Hematopoietic multipotent progenitor cell treated with erythropoietin and hydrocortisone succinate and interleukin-3 and kit ligand, for 17 days (in vitro differentiated cells): ENCODE measurements at places on chromosomes 6 and 20.

DNA sequence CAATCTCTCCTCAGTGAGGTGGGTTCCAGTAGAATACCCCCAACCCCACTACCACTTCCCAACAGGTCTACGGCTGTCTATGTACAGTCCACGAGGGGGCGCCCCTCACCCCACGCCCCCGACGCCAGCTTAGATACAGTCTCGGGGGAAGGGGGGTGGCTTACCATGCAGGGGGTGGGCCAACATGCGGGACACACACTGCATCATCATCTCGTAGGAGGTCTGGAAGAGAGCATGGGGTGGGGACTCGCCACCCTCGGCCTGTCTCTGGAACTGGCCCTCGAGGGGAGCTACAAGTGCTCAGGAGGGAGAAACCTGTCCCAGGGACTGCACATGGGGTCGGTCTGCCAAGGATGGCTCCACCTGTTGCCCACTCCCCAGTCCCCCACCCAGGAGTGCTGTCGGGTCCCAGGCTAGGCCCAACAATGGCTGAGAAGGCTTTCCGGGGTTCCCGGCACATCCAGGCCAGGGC lies 8.5 kb downstream of the MTCH1 start:
- DNase-seq: no peak

- no peak for DNase-seq
Measured at GRCh38 chr20:33162313-33162712, 5.6 kb upstream of the BPIFA2 start.

GRCh38 chr6:132683543-132683942 lies 24.6 kb upstream of the TAAR1 start:
- no peak for DNase-seq

DNA sequence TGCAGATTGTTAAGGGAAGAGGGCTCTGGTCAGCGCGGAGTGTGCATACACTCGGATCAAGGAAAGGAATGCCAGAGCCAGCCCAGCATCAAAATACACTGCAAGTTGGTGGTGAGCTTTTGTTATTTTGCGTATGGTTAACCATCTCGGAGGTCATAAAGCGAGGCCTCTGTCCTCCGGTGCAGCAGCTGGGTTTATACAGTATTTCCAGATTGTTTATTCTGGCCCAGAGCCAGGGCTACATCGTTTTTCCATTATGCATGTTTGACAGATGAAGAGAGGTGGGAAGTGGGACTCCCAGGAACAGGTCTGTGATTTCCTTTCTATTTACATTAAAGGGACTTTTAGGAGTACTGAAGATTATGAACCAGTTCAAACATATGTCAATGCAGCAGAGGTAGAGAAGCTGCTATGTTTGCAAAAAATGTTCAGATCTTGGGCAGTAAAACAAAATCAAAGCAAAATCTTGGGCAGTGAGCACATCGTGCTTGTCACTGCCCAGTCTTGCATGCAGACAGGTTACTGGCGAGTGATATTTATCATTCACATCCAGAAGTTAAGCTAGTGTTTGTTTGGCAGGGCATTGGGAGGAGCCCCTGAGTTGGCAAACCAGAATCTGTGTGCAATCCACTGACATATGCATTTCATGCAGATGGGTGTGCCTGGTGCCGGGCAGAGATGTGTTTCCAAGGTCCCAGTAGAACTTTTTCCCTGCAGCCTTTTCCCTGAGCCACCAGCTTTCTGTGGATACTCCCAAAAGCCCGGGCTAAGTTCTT lies 256.3 kb upstream of the TAB2 start:
- no peak for DNase-seq

DNA sequence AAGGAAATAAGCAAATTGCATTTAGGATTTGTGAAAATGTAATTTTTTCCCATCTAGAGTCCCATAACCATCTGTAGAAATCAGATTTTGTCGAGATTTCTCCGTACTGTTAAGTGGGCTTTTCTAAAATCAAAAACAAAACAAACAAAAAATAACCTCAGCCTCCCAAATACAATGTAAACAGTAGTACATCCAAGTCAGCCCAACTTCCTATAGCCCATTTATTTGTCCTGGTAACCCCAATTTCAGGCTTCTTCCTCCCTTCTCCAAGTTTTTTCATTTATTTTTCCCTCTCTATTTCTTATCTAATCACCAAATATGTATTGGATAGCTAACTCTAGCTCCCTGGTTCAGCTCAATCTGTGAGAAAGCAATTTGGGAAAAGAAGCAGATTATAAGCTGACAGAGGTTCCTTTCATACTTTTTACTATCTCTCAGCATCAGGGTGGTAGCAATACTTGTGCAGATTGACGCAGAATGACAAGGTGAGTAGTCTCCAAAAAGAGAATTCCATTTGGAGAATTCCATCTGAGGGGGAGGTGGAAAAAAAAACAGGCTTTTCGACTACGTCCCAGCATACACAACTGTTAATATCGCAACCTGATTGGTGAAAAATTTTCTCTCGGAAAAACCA lies 132.6 kb upstream of the BTN3A2 start:
- no peak for DNase-seq

DNA sequence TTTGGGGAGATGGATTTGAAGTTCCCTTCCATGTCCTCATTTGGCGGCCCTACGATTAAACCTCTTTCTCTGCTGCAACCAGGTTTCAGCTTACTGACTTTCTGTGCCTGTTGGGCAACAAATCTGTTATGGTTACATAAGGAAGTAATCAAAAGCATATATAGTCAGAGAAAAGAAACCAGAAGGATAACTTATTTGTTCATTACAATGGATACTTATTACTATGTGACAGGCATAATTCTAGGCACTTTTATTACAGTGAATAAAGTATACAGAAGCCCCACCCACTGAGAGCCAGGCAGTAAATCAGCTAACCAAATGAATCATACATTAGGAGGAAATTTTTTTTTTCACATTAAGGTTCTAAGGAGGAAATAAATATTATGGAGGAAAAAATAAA lies 9.6 kb upstream of the TRIM31 start:
- DNase-seq: no peak

DNA sequence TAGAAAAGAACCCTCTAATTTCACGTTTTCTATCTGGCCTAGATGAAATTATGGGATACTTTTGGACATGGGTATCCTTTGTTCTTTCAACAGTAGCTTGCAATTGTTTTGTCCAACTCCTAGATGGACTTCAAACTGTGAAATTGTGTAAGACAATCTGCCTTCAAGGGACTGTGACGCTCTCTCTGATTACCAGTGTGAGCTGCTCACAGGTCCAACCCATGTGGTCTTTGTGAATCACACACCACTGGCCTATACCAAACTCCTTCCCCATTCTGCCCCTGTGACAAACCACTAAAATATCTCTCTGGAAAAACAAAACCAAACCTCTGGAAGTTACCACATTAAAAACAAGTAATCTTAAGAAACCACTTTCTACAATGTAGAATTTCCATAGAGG lies 59.5 kb downstream of the NINL start:
- DNase-seq: no peak

- no peak for DNase-seq
Measured at GRCh38 chr20:14775778-14776177, 438.4 kb upstream of the FLRT3 start.

DNA sequence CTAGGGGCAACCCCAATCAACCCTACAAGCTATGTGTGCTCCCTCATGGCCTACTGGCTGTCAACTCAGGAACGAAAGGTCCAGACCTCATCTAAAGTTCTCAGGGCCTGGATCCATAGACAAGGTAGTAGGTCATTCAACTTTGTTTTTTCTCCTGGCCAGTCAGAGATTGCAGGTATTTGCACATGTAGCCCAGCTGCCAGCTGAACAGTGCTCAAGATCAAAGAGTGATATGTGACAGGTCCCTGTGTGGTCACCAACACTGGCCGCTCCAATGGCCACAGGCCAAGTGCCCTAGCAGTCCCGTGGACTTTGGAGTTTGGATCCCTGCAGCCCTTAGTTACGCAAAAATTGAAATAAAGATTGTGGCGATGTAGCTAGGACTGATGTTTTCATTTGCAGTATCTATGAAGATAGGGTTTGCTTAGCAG lies 60.6 kb upstream of the ATXN1 start:
- DNase-seq: no peak

- DNase-seq: peak; percentile 61
Measured at GRCh38 chr20:49384437-49385434, 97.7 kb downstream of the KCNB1 start.

DNA sequence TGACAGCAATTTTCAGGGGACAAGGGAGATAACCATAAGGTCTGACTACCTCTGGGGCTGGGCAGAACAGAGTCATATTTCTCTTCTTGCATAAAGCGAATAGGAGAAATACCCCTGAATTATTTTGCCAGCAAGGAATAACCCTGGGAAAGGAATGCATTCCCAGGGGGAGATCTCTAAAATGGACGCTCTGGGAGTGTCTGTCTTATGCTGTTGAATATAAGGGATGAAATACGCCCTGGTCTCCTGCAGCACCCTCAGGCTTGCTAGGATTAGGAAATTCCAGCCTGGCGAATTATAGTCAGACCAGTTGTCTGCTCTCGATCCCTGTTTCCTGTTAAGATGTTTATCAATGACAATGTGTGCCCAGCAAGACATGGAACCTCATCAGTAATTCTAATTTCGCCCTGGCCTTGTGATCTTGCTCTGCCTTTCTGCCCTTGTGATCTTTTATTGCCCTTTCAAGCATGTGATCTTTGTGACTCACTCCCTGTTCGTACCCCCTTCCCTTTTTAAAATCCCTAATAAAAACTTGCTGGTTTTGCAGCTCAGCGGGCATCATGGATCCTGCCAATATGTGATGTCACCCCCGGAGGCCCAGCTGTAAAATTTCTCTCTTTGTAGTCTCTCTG lies 221.6 kb upstream of the HS3ST5 start:
- no peak for DNase-seq

DNA sequence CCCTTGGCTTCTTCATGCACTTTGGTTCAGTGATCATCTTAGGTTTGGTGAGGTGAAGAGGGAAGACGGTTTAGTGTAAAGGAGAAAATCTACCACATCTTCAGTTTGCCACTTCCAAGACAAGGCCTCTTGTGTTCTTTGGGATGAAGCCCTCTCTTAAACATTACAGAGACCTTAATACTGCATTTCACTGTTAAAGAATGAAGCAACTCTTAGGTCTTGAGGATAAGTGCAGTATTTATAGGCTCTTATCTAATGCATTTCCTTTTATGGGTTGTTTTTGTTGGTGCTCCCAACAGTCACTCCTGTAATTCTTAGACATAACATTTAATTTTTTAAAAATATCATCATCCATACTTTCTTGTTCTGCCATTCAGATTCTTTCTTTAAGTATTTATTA lies 139.9 kb upstream of the LAMP5 start:
- DNase-seq: no peak

DNA sequence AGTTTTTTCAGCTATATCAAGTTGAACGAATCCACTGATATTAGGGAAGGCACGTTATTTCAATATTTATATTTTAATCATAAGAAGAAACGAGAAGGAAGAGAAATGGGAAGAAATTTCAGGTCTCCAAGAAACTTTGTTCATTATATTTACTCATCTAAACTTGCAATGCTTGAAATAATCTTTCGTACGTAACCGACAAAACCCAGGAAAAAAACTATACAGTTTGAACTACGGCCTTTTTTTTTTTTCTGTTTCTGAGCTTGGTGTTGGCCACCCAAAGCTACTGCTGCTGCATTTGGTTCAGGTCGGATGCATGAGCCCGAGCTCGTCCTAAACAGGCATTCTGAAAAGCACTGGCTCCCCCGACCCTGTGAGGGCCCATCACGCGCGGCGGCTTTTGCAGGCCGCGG lies 548 bp downstream of the PERP start:
- no peak for DNase-seq

- DNase-seq: no peak
Measured at GRCh38 chr6:21559238-21559637, 34.3 kb upstream of the SOX4 start.

GRCh38 chr20:1539816-1540419 lies 17.6 kb downstream of the SIRPD start:
- no peak for DNase-seq

DNA sequence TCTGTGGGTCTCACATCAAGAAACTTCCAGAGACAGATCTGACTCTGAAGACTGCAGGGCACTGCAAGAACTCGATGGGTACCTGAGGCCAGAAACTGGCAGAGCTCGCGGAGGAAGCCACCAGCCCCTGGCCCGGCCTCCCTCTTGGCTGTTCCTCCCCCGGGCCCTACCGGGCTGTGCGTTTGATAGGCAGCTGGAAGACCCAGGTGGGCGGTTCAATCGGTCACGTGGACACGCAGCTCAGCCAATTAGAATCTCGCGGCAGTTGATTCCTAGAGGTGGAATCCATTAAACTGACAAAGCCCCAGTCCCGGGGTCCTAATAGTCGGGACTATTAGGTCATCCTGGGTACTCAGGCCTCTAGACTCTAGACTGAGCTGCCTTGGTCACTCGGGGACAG lies 154.2 kb upstream of the PROKR2 start:
- DNase-seq: no peak

GRCh38 chr6:159043251-159043650 lies 1.5 kb downstream of the TAGAP start:
- peak; percentile 18 for DNase-seq

- no peak for DNase-seq
Measured at GRCh38 chr6:135116571-135116970, 61.9 kb upstream of the HBS1L start.

GRCh38 chr6:123592426-123592825 lies 44.3 kb downstream of the TRDN start:
- no peak for DNase-seq

- no peak for DNase-seq
Measured at GRCh38 chr6:3352678-3353077, 93.9 kb downstream of the PSMG4 start.

DNA sequence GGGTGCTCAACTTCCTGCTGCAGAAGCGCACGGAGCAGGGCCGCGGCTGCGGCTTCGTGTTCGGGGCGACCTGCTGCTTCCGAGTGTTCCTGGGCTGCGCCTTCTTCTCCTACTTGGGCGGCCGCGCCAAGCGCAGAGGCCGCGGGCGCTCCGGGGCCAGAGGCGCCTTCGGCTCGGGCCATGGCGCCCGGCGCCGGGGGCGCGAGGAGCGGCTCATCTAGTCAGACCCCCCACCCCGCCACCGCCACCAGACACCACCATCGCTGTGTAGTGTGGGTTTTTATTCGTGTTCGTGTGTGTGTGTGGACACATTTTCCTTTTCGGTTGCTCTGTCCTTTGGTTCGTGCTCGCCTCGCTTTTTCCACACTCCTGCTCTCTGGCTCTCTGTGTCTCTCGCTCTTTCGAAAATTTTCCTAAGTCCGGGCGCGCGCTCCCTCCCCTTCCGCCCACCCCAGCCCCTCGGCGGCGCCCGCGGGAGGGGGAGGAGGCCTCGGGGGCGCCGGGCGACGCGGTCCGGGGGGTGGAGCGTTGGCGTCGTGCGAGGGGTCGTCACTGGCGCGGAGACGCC lies 38.1 kb downstream of the GNAS start:
- DNase-seq: peak; percentile 26

DNA sequence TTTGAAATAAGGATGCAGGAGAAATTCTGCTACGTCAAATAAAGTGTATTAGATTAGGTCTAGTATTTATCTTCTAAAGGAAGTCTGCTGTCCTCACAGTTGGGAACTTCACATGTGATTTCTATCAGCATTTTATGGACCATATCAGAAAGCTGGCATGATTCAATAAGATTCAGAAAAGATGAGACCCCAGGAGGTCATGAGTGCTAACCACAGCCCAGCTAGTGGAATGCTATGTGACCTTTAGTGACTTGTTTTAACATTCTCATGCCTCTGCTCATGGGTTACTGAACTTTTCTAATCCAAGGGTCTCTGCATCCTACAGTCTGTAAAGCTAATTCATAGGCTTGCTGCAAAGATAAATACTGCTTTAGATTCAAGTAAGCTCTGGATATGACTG lies 150.1 kb downstream of the GMPR start:
- DNase-seq: no peak
